ENCODE measurements at places on chromosomes 16 and 17.
A peak's percentile ranks its signal among the peaks of the same experiment; 100 is the strongest.

GRCh38 chr17:34620458-34620857 lies 41.1 kb downstream of the TMEM132E start:
- DNase-seq: no peak

GRCh38 chr17:9256751-9257629 lies 235.7 kb downstream of the NTN1 start:
- DNase-seq: peak; percentile 64

DNA sequence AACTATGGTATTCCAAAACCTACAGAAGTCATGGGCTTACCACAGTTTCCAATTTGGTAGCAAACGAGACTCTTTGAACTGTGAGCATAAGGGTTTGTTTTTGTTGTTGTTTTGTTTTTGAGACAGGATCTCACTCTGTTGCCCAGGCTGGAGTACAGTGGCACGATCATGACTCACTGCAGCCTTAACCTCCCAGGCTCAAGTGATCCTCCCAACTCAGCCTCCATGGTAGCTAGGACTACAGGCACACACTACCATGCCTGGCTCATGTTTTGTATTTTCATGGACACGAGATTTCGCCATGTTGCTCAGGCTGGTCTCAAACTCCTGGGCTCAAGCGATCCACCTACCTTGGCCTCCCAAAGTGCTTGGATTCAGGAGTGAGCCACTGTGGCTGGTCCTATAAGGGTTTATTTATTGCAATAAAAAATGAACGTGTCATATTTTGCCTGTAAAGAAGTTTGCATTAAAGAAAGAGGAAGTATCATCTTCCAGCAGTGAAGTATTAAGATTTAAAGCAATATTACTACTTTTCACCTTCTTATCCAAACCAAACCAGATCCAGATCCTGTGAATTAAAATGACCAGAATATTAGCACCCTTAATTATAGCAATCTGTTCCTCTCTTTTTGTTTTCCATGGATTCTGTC lies 37.2 kb downstream of the KCNJ2 start:
- no peak for DNase-seq

DNA sequence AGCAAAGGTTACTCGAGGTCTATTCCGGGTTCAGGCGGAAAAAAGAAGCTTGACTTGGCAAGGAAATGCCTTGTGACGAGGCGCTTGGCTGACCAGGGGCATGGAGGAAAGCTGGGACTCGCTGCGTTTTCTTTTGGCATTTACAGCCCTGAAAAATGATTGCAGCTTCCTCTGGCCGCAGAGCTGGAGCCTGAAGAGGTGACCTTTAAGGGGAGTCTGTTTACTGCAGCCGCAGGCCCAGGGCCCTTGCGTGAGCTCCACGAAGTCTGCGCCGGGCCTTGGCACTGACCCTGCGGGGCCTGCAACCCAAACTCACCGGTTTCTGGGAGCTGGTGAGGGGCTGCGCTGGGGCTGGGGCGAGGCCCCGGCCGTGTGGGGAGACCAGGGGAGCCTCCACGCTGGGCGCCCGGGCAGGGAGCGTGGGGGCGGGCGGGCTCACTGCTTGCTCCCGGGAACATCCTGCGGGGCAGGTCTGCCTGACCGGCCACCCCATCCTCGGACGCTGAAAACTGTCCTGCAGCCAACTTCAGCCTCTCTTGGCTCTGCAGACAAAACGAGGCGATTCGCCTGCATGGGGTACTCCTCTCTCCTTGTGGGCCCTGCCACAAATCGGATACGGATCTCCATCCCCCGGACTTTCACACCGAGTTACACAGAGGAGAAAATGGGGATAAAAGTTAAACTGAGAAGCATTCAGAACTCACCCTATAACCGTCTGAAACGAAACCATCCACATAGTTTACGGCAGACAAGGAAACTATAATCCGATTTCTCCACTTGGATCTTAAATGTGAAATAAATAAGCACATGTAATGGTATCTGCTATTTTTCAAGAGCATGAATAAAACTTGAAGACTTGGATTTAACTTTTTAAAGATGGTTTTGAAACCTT lies 206.3 kb upstream of the FOXF1 start:
- DNase-seq: no peak

- peak; percentile 51 for DNase-seq
These were observed 14.5 kb upstream of the GPRC5C start for GRCh38 chr17:74417178-74418045.
